ENCODE measurements at places on chromosomes 3 and 15.

- no peak for DNase-seq
- no peak overlapping the region for H3K4me3 ChIP-seq
- no peaks in the 10 kb centered on the region for H3K27me3 ChIP-seq
- H3K27ac ChIP-seq: no peak overlapping the region
- H3K4me1 ChIP-seq: no peaks in the 10 kb centered on the region
These were observed 55.4 kb downstream of the DCBLD2 start for GRCh38 chr3:98846101-98846500.

GRCh38 chr3:133599280-133599679, 25.8 kb downstream of the CDV3 start:
- no peaks in the 10 kb centered on the region for H3K27me3 ChIP-seq
- no peak overlapping the region for H3K27ac ChIP-seq
- H3K36me3 ChIP-seq: peaks cover 45% of the 10 kb centered on the region
- H3K4me1 ChIP-seq: no peaks in the 10 kb centered on the region
- no peak overlapping the region for H3K4me3 ChIP-seq
- no peak for DNase-seq

GRCh38 chr15:42453826-42454225, 37.1 kb downstream of the ZNF106 start:
- no peak for DNase-seq
- no peaks in the 10 kb centered on the region for H3K27me3 ChIP-seq
- H3K27ac ChIP-seq: no peak overlapping the region
- H3K36me3 ChIP-seq: peaks cover 14% of the 10 kb centered on the region
- no peak overlapping the region for H3K4me3 ChIP-seq
- H3K4me1 ChIP-seq: no peaks in the 10 kb centered on the region

DNA sequence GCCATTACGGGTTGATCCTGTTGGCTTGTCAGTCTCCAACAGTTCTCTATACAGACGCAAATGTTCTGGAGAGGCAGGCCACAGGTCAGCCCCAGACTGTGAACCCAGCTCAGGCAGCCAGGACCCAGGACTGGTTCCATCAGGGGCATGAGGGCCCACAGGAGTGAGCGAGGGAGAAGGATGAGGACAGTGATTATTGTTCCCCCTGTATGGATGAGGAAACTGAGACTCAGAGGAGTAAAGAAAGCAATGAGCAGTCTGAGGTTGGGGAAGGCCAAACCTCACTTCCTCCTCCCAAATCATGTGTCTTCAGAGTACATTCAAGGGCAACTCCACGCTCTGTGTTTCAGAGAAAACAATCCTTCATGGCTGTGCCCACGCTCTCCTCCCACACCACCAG, 121.9 kb downstream of the RPLP1 start:
- no peak overlapping the region for H3K4me3 ChIP-seq
- H3K4me1 ChIP-seq: no peaks in the 10 kb centered on the region
- no peak for DNase-seq
- H3K27me3 ChIP-seq: peaks cover 4% of the 10 kb centered on the region

GRCh38 chr3:181728470-181729340, 17.0 kb downstream of the SOX2 start:
- no peak overlapping the region for H3K27ac ChIP-seq
- H3K4me1 ChIP-seq: no peaks in the 10 kb centered on the region
- DNase-seq: no peak
- no peak overlapping the region for H3K4me3 ChIP-seq
- H3K36me3 ChIP-seq: no peaks in the 10 kb centered on the region
- H3K27me3 ChIP-seq: peaks cover 2% of the 10 kb centered on the region

DNA sequence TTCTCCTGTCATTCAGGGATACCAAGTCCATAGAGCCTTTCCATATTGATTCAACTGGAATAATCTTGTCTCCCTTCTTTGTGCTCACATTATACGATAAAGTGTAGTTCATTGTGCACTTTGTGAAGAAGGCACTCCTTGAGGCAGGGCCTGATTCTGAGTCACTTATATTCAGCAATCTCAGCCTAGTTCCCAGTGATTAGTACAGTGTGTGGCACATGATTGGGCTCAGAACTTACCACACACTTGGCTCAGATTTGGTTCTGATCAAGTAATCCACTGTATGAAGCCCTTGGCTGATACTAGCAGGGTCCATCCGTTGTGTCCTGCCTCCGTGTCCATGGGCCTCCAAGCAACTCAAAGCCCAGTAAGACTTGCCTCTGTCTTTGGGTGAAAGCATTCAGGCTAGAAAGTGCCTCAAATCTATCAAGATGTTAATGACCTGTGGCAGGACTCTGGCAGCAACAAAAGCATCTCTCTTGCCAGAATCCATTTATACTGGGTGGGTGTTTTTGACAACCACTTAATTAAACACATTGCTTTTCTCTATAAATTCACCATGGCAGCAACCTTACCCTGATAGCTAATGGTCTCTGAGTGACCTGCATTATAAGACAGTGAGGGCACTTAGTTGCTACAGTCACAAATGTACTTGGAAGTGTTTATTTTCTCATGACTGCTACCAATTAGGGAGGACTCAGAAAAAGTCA, 51.3 kb downstream of the TPRG1 start:
- no peaks in the 10 kb centered on the region for H3K36me3 ChIP-seq
- DNase-seq: no peak
- H3K4me3 ChIP-seq: no peak overlapping the region
- H3K4me1 ChIP-seq: no peaks in the 10 kb centered on the region
- H3K27ac ChIP-seq: no peak overlapping the region

DNA sequence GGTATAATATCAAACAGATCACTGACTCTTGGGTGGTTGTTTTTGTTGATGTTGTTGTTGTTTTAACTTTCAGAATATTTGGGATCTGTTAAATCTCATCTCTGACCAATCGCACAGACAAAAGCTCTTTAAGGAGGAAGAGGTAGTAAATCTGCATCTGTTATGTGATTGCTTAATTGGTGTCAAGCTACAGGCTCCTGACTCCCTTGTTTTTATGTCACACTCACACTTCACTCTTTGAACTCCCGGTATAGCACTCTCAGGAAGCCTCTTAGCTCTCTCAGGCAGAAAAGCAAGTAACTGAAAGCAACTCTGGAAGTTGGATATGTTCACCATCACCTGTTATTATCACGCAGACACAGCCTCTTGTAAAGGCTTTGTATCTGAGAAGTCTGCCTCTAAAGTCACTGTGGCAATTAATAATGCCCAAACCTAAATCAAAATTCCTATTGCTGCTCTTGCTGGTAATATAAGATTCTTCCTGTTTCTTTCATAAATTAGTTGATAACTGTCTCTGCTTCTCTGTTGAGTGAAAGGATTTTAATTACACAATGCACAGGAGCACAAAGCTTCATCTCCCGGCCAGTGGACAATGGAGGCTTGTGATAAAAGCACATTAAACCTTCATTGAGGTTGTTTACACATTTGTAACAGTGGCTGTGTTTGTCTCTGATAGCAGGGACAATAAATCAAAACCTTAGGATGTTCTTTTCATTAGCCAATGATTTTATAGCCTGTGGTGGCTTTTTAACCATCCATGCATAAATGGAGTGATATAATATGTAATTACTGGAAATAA, 576.7 kb downstream of the MFSD1 start:
- no peak for DNase-seq
- no peak overlapping the region for H3K4me3 ChIP-seq
- H3K27ac ChIP-seq: no peak overlapping the region

GRCh38 chr15:67085818-67086636, 20.6 kb downstream of the SMAD3 start:
- H3K4me3 ChIP-seq: no peak overlapping the region
- DNase-seq: no peak
- H3K27ac ChIP-seq: no peak overlapping the region
- no peaks in the 10 kb centered on the region for H3K4me1 ChIP-seq
- H3K27me3 ChIP-seq: peaks cover 9% of the 10 kb centered on the region

DNA sequence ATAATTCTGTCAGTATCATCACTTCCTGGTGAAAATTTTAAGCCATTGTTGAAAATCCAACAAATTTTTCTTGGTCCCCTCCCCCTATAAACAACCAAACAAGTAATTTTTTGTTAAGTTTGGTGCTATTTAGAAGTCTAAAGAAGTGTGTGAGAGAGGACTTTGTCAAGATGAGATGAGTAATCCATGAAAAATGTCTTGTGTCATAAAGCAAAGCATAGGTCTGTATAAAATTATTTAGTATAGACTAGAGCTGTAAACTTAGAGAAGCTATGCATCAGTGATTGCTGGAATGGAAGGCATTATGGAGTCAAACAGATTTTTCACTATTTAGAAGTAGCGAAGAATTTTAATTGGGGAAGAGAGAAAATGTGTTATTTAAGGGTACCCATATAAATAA, 31.4 kb downstream of the MAPK6 start:
- H3K4me3 ChIP-seq: no peak overlapping the region
- H3K4me1 ChIP-seq: peaks cover 12% of the 10 kb centered on the region
- no peaks in the 10 kb centered on the region for H3K27me3 ChIP-seq
- no peak for DNase-seq
- H3K36me3 ChIP-seq: peaks cover 49% of the 10 kb centered on the region
- no peak overlapping the region for H3K27ac ChIP-seq

GRCh38 chr3:171691485-171691884, 118.8 kb downstream of the PLD1 start:
- H3K4me1 ChIP-seq: no peaks in the 10 kb centered on the region
- H3K36me3 ChIP-seq: no peaks in the 10 kb centered on the region
- no peak overlapping the region for H3K27ac ChIP-seq
- peaks cover 5% of the 10 kb centered on the region for H3K27me3 ChIP-seq
- DNase-seq: no peak
- H3K4me3 ChIP-seq: no peak overlapping the region

GRCh38 chr3:77321646-77322045, 281.7 kb downstream of the ROBO2 start:
- H3K4me3 ChIP-seq: no peak overlapping the region
- H3K4me1 ChIP-seq: no peaks in the 10 kb centered on the region
- H3K36me3 ChIP-seq: no peaks in the 10 kb centered on the region
- no peak for DNase-seq

GRCh38 chr15:57873564-57874209, 167.2 kb downstream of the POLR2M start:
- no peaks in the 10 kb centered on the region for H3K4me1 ChIP-seq
- no peak overlapping the region for H3K4me3 ChIP-seq
- peaks cover 17% of the 10 kb centered on the region for H3K27me3 ChIP-seq
- no peak overlapping the region for H3K27ac ChIP-seq

- peaks cover 6% of the 10 kb centered on the region for H3K4me1 ChIP-seq
- H3K27ac ChIP-seq: no peak overlapping the region
- DNase-seq: no peak
- no peaks in the 10 kb centered on the region for H3K36me3 ChIP-seq
- no peak overlapping the region for H3K4me3 ChIP-seq
These were observed 29.0 kb downstream of the PPARG start for GRCh38 chr3:12317914-12318313.

DNA sequence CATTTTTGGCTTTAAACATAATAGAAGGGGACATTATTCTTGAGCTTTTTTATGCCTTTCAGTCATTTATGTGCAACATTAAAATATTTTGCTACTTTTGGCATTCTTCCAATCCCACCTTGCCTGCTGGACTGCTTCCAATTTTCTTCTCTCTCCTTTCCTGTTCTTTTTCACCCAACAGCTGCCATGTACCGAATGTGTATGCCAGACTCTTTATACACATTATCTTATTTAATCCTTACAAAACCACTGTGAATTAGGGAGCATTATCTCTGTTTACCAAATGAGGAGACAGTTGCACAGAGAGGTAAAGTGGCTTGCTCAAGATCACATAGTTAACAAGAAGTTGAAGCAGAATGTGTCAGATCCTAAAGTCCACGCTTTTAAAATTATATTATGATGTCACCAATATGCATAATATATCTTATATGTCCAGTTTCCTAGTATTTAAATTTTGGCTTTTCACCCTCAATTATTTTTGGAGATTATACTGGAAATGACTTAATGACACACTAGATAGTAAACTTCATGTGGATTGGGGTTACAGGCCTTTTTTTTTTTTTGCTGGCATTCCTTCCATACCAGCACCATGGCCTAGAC, 231.5 kb downstream of the THRB start:
- no peak overlapping the region for H3K4me3 ChIP-seq
- no peaks in the 10 kb centered on the region for H3K27me3 ChIP-seq
- no peak for DNase-seq
- no peaks in the 10 kb centered on the region for H3K36me3 ChIP-seq
- H3K4me1 ChIP-seq: no peaks in the 10 kb centered on the region

DNA sequence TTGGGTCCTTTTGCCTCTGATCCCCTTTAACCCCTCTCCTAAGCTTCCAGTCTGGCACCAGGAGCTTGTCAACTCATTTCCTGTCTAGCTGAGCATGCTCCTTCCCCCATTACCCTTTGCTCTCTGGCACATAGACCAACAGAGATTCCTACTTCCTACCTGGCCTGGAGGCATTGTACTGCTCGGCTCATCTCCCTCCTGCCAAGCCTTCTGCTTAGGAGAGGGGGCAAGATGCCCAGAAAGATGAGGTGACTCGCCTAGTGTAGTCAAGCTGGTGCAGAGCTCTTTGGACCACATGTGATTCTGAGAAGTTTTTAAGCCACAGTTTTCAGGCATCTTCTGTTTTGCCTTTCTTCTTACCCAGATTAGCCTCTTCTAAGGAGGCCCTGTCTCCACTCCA, 95.4 kb downstream of the ZNF621 start:
- no peak for DNase-seq
- no peaks in the 10 kb centered on the region for H3K27me3 ChIP-seq
- H3K27ac ChIP-seq: no peak overlapping the region
- no peaks in the 10 kb centered on the region for H3K36me3 ChIP-seq
- no peaks in the 10 kb centered on the region for H3K4me1 ChIP-seq

DNA sequence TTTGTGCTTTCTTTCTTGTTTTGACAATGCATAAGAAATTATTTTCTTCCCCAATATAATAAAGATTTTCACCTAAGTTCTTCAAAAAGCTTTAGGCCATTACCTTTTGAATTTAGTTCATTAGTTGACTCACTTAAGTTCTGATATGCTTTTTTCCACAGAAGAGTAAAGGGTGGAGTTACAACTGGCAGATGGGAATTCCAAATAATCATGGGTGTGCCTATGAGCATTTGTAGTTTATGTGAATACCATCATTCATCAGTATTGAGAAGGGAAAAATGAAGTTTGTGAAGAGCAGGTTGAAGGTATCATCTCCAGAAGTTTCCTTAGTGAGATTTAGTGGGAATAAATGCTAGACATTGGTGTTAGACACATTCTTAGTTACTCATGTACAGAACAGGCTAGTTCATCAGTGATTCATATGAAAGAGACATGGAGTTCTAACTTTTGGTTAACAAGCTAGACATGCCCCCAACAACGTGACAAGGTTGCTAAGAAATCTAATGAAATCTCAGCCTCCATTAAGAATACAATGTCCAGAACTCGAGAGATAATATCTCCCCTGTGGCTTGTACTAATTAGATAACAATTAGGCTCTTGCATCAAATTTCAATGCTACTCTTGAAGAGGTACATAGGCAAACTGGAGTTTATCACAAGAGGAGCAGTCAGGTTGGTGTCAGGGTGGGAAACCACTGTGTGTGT, 16.9 kb upstream of the ALCAM start:
- DNase-seq: no peak
- no peaks in the 10 kb centered on the region for H3K36me3 ChIP-seq
- H3K27me3 ChIP-seq: no peaks in the 10 kb centered on the region
- no peaks in the 10 kb centered on the region for H3K4me1 ChIP-seq
